ENCODE measurements at places on chromosomes 6 and 20.
A peak's percentile ranks its signal among the peaks of the same experiment; 100 is the strongest.

- H3K4me1 ChIP-seq = no peaks in the 10 kb centered on the region
- no peak for DNase-seq
- H3K27me3 ChIP-seq = no peaks in the 10 kb centered on the region
- no peaks in the 10 kb centered on the region for H3K36me3 ChIP-seq
- no peak overlapping the region for H3K27ac ChIP-seq
These were observed 387.1 kb upstream of the JARID2 start for GRCh38 chr6:14858808-14859207.

GRCh38 chr20:33914919-33915318 is 78.8 kb upstream of the RALY start:
- H3K27me3 ChIP-seq = no peaks in the 10 kb centered on the region
- H3K27ac ChIP-seq = no peak overlapping the region
- peaks cover 11% of the 10 kb centered on the region for H3K4me1 ChIP-seq
- no peak for DNase-seq

DNA sequence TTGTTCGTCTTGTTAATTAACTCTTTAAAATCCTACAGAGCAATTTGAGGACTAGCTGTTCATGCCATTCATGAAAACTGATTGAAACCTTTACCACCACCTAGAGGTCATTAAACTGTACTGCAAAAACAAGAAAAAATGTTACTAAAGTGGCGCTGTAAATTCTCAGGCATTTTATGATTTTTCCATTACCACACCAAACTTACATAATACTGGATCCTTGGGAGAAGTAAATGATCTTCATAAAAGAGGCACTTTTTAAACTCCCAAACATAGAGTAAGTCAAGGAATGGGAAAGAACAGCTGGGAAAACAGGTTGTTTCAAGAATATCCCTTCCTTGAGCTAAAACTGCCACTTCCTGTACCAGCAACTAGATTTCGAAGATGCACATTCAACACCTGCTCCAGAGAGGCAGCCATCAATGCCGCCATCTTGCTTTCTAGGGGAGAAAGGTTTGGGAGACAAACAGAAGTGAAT is 54.3 kb downstream of the MYLIP start:
- no peak overlapping the region for H3K27ac ChIP-seq
- H3K36me3 ChIP-seq = no peaks in the 10 kb centered on the region
- H3K4me3 ChIP-seq = no peak overlapping the region

GRCh38 chr20:50870561-50871161 is 60.6 kb downstream of the ADNP start:
- no peaks in the 10 kb centered on the region for H3K27me3 ChIP-seq
- H3K36me3 ChIP-seq = no peaks in the 10 kb centered on the region
- DNase-seq = peak; percentile 73
- H3K4me1 ChIP-seq = no peaks in the 10 kb centered on the region
- H3K27ac ChIP-seq = no peak overlapping the region
- no peak overlapping the region for H3K4me3 ChIP-seq

GRCh38 chr6:63440057-63440456 is 120.3 kb upstream of the LGSN start:
- DNase-seq = peak; percentile 45
- H3K4me3 ChIP-seq = no peak overlapping the region
- no peak overlapping the region for H3K27ac ChIP-seq
- H3K4me1 ChIP-seq = no peaks in the 10 kb centered on the region
- no peaks in the 10 kb centered on the region for H3K36me3 ChIP-seq
